ENCODE measurements at places on chromosomes 3 and 15.

- peak; percentile 60 for DNase-seq
These were observed 187.0 kb downstream of the NTRK3 start for GRCh38 chr15:88069561-88069960.

DNA sequence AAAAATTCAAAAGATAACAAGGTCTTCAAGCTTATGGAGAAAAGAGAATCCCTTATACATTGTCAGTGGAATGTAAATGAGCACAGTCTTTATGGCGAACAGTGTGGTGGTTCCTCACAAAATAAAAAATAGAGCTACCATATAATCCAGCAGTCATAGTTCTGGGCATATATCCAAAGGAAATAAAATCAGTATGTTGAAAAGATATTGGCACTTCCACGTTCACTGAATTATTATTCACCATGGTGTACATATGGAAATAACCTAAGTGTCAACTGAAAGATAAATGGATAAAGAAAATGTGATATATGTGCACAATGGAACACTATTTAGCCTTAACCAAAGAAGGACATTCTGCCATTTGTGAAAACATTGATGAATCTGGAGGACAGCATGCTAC is 1161.2 kb downstream of the ROBO2 start:
- no peak for DNase-seq

GRCh38 chr15:60374628-60375081 is 23.1 kb downstream of the ANXA2 start:
- DNase-seq, result no peak

DNA sequence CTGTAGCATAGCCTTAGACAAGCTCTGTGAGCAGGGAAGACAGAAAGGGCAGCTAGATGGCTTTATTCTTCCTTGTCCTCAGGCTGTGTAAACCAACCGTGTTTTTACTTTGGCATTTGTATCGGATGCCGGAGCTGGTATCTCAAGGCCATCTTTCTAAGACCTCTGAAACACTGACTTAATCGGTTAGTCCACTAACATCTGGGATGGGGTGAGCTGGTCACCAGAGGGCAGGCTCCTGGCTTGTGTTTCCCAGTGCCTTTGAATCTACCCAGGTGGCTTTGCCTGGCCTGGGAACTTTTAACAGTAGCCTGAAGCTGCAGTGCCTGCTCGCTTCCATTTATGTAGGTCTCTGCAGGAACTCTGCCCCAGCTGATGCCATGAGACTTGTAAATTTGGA is 252.7 kb downstream of the NR1D2 start:
- no peak for DNase-seq

DNA sequence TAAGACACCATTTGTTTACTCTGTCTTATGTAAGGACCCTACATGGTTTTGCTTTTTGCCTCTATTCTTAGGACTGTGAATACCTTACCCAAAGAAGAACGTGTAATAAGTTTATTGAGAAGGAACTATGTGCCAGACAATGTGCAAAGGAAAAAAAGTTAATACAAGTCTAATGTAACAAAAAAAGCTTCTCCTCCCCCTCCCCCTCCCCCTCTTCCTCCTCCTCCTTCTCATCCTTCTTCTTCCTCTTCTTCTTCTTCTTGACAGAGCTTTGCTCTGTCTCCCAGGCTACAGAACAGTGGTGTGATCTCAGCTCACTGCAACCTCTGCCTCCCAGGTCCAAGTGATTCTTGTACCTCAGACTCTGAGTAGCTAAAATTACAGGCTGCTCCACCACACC is 50.9 kb upstream of the MITF start:
- DNase-seq, result no peak

DNA sequence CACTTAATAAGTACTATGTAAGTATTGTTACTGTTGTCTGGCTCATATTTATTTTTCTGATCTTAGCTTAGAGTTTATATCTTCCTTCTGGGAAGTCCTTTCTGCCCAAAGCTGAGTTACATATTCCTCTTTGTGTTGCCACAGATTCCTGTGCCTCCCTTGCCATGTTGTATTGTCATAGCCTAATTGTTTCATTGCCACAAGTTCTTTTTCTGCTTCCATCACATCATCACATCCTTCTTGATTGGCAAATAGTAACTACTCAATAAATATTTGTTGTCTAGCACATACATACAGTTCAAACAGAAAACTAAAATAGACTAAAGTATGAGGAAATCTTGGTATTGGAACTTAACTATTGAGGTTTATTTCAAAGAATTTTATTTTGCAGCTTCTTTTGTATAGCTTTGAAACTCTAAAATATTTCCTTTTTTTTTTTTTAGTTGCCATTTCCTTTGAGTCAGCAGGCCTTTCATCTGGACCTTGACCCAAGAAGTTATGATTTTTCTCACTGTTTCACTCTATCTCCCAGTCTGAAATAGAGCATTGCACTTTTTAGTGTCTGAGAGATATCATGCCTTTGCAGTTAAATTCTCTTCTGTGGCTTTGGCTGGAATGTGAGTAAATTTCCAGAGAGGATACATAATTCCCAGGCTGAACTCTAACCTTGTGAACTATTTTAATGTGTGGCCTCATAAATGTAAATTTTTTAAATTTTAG is 98.2 kb downstream of the ZNF609 start:
- no peak for DNase-seq

DNA sequence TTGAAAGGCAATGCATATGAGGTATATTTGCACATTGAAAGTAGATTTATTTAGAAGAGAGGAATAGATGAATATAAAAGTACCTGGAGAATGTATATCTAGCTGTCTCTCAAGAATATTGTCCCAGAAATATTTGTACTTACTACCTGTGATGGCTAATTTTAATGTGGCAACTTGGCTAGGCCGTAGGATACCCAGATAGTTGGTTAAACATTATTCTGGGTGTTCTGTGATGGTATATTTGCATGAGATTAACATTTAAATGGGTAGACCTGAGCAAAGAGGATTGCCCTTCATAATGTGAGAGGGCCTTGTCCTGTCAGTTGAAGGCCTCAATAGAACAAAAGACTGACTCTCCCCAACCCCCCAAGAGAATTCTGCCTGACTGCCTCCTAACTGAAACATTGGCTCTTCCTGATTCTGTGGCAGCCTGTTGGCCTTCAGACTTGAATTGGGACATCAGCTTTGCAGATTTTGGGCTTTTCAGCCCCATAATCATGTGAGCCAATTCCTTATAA is 69.4 kb upstream of the FILIP1L start:
- no peak for DNase-seq

GRCh38 chr3:184236636-184237035 is 7.3 kb downstream of the VWA5B2 start:
- DNase-seq, result no peak

DNA sequence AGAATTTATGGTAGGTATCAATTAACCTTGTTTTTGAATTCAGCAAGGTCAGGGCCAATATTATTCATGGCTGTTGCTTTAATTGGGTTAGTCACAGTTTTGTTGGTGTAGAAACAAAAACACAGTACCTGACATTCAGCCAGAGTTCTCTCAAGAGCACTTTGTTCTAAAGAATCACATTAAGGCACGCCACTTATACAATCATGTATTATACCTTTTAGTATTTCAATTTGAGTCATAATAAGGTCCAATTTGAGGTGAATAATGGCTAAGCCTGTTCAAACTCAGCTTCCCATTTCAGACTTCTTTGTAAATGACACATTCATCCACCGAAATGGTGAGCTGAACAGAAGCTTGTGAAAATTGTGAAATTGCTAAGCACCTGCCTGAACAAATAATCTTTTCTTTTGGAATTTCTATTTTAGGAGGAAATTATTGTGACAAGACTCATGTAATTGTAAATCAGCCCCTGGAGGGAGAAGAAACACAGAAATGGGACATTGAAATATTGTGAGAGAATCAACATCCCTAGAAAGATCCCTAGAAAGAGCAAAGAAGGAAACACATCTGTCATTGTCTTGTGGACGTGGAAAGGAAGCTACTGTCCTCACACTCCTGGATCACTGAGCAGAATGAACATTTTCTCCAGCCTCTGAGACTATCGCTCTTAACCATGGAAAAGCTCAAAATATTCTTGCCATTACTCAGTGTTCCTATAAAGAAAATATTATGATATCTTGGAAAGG is 29.3 kb downstream of the RIOX2 start:
- DNase-seq, result no peak

GRCh38 chr3:32285891-32286290 is 47.4 kb downstream of the CMTM8 start:
- DNase-seq, result no peak

- no peak for DNase-seq
These were observed 2.3 kb upstream of the TMPRSS7 start for GRCh38 chr3:112032098-112032731.

GRCh38 chr3:116280130-116280740 is 165.1 kb downstream of the LSAMP start:
- peak; percentile 72 for DNase-seq

DNA sequence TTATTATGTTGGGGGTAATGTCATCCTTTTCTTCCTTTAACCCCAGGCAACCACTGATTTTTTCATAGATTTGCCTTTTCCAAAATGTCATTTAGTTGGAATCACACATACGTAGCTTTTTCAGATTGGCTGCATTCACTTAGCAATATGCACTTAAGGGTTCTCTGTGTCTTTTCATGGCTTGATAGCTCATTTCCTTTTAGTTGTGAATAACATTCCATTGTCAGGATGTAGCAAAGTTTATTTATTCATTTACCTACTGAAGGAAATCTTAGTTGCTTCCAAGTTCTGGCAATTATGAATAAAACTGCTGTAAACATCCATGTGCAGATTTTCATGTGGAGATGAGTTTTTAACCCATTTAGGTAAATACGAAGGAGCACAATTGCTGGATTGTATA is 125.4 kb downstream of the AGBL1 start:
- no peak for DNase-seq

GRCh38 chr15:90190606-90191343 is 10.4 kb upstream of the SEMA4B start:
- DNase-seq, result no peak

DNA sequence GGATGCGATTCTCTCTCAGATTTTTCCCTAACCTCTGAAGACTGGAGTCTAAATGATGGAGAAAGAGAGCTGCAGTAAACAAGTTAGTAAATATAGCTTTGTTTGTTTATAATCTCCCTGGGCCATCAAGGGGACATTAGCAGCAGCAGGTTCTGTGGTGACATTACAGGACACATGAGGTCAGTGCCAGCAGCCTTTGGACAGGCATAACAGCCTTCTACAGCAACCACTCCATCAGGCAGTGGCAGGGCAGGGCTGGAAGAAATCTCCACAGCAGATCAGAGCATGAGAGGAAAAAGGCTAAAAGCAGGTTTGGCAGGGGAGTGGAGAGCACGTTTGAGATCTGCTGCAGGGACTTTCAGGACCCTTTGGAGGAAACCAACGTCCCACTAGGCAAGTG is 127.6 kb upstream of the ACP3 start:
- no peak for DNase-seq

DNA sequence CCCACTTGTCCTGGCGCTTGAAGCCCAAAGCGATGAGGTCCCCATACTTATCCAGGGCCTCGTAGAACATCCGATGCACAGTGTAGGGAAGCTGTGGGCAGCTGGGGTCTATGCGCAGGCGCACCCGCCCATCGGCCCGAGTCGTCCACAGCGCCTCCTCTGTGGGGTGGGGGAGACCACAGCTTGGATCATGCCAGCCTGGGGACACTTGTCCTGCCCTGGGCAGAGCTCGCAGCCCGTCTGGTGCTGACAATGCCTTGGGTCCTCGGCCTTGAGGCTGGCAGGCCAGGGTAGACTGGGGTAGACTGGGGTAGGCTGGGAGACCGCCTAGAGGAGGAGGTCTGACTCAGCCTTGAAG is 39.8 kb downstream of the ACSBG1 start:
- DNase-seq, result no peak

GRCh38 chr3:100650651-100651619 is 41.5 kb downstream of the ADGRG7 start:
- peak; percentile 20 for DNase-seq

DNA sequence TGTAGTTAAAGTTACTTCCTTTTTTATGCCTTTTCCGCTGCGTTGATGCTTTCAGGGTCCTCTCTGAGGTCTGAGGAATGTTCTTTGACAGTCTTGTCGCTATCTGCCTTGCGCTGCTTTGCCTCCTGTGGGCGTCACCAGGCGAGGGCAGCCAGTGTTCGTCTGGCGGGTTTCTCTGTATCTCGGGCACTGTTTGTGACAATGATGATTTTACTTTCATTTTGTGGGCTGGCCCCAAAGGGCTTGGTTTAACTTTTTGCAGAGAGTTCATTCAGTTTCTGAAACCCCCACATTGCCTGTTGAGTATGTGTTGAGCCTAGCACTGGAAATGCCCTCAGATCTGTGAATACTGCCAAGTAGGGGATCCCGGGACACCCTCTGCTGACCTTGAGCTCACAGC is 24.6 kb upstream of the SACM1L start:
- no peak for DNase-seq

DNA sequence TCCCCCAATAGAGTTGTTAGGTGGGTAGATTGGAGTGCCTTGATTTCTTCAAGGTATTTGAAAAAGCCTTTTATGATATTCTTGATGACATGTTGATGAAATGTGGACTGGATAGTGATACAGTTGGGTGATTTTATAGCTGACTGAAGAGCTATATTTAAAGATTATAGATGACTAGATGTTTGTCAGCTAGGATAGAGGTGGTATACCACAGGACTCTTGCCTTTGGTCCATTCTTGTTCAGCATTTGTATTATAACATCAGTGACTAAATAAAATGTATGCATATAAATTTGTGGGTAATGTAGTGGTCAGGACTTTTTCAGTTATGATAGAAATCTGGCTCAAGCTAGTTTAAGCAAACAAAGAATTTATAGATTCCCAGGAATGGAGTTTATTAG is 143.9 kb downstream of the ZNF609 start:
- DNase-seq, result no peak

GRCh38 chr3:100796556-100796955 is 87.3 kb downstream of the TFG start:
- no peak for DNase-seq

DNA sequence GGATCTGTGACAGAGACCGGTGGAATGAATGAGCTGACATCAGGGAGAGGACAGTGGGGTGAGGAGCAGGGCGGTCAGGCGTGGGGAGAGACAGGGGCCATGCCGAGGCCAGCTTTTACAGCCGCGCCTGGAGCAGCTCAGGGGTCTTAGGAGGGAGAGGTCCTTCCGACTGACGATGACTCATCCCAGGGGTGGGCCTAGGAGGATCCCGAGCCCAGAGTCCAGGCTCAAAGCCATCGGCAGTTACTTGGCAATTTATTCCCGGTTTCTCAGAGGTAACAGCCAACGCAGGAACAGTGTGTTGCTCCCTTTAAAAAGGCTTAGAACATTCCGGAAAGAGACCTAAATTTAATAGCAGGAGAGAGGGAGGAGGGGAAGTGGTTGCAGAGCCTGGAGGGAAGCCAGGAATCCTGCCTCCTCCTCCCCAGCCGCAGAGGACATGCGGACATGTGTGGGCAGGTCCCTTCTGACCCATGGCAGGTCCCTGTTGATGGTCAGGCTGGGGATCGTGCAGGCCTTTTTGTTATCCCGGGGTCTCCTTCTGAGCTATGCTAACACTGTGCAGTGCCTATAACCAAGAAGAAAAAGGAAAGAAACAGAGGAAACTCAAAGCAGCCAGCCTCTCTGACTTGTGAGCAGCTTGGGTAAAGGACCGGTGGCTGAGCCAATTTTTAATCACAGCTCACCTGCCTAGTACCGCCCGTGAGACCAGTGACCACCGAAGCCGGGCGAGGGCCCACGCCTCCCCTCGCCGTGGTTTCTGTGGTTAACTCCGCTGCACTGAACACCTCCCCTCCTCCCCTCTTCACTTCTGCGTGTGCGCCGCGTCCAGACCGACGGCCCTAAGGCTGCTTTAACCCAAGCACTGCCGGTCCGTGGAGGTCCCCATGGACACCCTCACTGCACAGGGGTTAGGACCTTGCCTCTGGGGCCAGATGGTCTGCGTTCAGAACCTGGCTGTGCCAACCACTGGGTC is 392.4 kb upstream of the PROK2 start:
- DNase-seq, result peak; percentile 59

All from Ammon's horn (tissue), 1 donor.